ENCODE measurements at places on chromosomes 12 and 14.

- DNase-seq, result no peak
Observed at GRCh38 chr14:32733015-32733414, 205.7 kb upstream of the NPAS3 start.

DNA sequence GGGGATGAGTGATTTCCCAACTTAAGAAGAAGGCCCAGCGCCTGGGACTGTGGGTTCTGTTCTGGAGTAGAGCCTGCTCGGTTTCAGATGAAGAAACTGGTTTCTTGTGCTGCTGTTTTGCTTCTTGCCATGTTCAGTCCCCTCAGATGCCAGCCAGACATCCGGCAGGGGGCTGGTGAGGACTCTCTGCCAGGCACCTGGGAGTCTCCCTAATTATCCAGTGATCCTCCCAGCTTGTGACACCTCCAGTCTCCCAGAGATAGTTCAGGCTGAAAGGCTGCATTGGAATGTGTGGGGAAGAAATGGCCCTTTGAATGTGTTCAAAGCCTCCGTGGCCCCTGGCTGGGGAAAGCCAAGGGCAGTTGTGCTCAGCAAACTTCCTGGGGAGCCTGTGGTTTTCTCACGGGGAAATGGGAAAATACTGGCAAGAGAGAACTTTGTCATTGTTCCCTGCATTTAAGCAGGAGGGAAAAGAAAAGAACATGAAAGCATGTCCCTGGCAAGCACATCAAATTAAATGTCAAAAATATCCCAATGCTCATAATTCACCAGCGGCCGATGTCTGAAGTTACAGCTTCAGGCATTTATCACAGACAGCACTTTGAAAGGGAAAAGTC lies 8.5 kb upstream of the SERPINA12 start:
- no peak for DNase-seq

DNA sequence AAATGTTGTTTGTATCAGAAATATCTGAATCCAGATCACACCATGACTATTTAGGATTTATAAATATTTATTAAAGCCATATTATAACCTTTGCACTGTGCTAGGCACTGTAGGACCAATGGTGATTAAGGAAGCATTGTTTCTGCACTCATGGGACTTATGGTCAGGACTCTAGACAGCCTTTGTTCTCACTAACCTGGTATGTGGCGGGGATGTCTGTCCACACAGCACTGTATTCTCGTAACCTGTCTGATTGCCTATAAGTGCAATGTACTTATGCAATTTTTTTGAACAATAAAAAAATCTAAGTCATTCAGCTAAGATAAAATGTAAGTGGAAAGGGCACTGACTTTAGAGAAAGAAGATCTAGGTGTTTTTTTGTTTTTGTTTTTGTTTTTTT lies 6.7 kb upstream of the SSPN start:
- DNase-seq, result no peak

GRCh38 chr14:105844047-105844630 lies 317.8 kb downstream of the TMEM121 start:
- no peak for DNase-seq

DNA sequence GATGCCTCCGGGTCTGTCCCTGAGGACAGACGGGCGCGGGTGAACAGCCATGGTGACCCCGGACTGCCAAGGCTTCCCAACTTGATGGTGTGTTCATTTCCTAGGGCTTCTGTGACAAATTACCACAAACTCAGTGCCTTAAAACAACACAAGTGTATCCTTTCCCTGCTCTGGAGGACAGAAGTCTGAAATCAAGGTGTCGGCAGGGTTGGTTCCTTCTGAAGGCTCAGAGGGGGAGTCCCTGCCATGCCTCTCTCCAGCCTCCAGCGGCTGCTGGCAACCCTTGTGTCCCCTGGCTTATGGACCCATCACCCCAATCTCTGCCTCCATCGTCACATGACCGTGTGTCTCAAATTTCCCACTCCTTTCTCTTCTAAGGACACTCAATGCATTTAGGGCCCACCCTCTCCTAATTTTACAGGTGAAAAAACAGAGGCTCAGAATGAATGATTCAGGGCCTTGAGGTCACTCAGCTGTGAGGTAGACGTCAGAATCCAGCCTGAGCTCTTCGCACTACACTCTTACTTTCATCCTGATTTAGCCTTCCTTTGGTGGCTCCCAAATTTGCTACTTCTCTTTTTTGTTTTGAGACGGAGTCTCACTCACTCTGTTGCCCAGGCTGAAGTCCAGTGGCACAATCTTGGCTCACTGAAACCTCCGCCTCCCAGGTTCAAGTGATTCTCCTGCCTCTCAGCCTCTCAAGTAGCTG lies 45.4 kb downstream of the VCPKMT start:
- DNase-seq, result no peak

DNA sequence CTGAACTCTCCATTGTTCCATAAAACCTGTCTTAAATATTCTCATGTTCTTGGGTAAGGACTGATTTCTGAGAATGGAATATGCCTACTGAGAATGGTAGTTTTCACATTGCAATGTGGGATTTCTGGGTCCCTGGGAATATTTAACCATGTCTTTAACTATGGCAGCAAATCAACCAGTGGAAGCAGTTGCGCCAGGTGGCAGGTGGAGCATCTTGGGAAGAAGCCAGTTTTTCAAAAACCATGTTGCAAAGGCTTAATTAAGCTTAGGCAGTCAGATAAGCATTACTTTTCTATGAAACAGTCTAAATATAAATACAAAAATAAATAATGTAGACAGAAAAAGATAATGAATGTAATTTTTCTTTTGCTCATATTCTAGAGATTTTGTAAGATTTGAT lies 448.1 kb downstream of the ADAMTS20 start:
- no peak for DNase-seq

GRCh38 chr14:102116361-102117180 lies 23.1 kb upstream of the WDR20 start:
- DNase-seq, result no peak

Measured in RCC 7860 (cell line).